ENCODE measurements at places on chromosomes 2 and 18.

- DNase-seq: no peak
Observed at GRCh38 chr2:43412114-43412753, 183.6 kb downstream of the THADA start.

DNA sequence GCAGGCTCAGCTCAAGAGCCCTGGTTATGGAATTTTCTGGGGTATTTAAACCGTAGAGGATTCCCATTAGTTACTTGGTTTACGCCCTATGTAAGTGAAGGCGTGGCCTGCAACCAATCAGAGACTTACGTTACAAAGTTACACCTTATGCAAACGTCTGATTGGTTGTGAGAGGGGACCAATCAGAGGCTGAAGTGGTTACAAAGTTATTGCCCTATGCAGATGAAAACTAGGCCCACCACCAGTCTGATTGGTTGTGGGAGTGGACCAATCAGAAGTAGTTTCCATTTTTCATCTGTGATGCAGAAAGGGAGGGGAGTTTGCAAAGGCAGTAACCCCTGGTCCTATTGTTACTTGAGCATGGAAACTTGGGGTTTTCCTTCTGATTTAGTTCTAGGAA lies 49.1 kb downstream of the DLGAP1 start:
- peak; percentile 27 for DNase-seq

DNA sequence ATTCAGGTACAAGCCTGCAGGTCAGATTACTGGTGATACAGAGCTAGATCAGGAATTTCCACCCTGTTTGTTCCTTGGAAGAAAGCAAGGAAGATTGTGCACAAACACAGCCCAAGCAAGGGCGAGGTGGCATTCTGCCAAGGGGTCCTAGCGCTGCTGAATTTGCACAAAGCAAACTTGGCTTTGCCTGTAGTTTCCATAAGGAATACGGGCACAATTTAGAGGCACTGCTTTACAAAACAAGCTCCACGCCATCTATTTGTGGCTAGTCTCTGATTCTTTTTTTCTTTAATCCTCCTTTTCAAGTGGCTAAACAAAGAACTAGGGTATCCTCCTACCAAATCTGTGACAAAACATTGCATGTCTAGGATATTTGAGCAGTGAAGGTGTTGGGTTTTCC lies 195.5 kb upstream of the ACVR2A start:
- no peak for DNase-seq

DNA sequence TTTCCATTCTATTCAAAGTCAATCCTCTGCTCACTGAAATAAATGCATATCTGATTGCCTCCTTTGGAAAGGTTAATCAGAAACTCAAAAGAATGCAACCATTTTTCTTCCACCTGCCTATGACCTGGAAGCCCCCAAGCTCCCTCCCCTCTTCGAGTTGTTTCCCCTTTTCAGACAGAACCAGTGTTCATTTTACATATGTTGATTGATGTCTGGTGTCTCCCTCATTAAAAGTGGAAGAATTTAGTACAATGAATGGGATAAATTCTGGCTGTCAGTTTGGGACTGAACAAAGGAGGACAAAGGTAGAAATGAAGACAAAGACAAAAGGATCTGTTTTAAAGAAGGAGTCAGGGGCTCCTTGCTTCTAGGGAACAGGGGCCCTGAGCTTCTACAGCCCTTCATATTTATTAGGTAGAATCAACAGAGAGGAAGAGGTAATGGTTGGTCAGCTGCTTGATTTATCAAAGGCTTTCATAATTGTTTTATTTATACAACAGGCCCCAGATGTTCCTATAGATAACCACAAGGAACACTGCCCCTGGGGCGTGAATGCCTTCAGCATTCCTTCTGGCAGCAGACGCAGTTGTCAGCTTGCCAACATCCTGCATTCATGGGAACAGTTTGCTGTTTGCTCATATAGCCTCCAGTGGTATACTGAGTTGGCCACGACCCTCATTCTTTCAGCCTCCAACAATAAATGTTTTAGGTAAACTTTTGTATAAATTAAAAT lies 949.8 kb upstream of the LRATD1 start:
- no peak for DNase-seq

- DNase-seq: no peak
Observed at GRCh38 chr18:35076135-35076924, 35.1 kb downstream of the MAPRE2 start.

- DNase-seq: no peak
Observed at GRCh38 chr2:44839370-44839769, 102.1 kb upstream of the SIX3 start.

DNA sequence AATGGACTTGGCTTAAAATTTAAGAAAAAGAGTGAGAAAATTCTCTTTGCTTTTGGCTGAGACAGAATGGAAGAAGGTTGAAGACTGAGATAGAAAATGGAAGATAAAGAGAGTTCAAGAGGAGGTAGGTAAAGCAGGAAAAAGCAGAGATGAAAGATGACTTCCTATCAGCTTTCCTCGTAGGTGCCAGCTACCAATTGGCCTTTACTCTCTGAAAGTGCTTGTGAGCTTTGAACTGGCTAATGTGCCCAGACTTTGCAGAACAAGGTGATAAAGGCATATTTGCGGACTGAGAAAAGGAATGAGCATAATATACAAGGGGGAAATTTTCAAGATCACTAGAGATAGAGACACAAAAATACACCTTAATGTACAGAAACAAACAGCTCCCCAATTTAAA lies 54.7 kb upstream of the UBE2E3 start:
- DNase-seq: no peak

- no peak for DNase-seq
Observed at GRCh38 chr18:39453882-39454281, 1888.3 kb upstream of the CELF4 start.

DNA sequence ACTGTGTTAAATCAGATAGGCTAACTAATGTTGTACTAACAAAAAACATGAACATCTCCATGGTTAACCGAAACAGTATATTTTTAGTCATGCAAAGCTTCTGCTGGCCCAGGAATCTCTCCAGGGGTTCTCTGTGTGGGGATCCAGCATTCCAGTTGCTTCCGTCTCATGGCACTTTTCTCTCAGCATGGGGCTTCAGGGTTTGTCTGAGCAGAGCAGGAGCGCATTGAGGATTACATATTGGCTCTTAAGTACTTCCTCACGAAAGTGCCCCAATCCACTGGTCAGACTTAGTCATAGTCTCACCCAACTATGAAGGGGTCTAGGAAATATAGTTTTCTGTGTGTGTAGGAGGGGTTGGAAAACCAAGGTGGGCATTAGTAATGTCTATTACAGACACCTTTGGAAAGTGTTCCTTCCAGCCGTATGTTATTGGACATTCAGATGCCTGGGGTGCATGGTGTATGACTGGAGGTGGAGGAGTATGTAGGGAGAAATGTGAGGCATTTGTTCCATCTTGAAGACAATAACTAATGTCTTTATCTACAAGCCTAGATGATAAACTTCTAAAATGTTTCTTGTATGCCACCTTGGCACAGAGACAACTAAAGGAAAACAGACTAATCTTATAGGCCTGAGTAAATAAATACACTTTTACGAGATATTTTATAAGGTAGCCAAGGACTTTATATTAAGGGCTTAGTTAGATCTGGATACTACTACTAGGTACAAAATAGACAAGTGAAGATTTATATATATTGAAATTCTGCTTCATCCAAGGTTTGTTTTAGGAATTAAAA lies 123.8 kb upstream of the ZEB2 start:
- DNase-seq: peak; percentile 14

GRCh38 chr2:82007071-82007664 lies 1702.6 kb upstream of the LRRTM1 start:
- DNase-seq: no peak

- DNase-seq: no peak
Observed at GRCh38 chr2:24594283-24594682, 103.2 kb downstream of the NCOA1 start.

GRCh38 chr18:26700728-26701127 lies 152.4 kb upstream of the KCTD1 start:
- no peak for DNase-seq

GRCh38 chr2:200693836-200694470 lies 108.1 kb downstream of the AOX1 start:
- no peak for DNase-seq

DNA sequence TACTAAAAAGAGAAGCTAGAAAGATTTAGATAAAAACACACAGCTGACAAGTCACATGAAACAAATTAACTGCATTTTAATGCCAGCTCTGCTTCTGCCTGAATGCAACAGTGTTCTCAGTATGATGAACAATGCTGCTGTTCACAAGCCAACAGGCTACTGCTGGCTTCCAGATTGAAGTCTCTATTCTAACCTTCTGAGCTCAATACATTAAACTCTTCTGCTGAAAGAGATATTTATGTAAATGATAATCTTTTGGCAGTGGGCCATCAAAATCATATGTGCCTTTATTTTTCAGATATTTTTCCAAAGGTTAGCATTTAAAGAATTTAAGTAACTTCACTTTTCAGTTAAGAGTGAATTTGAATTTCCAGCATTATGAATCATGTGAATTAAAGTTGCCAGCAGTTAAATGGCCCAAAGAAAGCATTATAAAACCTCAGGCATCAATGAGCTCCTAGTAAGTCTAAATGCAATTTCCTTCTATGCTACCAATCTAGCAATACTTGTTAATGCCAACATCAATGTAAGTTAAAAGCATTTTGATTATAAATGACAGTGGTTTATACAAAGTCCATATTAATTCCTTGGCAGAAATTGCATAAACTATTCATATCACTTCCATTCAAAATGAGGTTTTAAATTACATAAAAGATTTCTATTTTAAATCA lies 72.4 kb downstream of the ID2 start:
- no peak for DNase-seq

- no peak for DNase-seq
Observed at GRCh38 chr2:65639156-65639864, 206.9 kb upstream of the SPRED2 start.

- DNase-seq: no peak
Observed at GRCh38 chr2:112924821-112925220, 13.9 kb downstream of the IL37 start.

DNA sequence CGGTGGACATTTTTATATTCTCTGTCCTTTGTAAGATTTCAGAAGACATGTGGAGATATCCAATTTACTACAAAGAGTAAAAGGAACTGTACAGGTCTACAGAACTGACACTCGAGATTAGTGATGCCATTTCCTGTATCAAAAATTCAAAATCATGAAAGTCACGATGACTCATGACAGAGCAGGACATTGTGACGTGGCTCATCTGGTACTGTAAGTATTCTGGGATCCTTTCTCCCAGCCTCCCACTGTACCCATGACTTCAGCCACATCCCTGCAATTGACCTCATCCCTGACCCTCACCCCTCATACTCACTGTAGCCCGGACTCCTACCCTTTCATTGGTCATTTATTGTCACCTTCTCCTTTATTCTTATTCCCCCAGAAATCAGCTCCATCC lies 736.5 kb downstream of the EPHA4 start:
- no peak for DNase-seq

DNA sequence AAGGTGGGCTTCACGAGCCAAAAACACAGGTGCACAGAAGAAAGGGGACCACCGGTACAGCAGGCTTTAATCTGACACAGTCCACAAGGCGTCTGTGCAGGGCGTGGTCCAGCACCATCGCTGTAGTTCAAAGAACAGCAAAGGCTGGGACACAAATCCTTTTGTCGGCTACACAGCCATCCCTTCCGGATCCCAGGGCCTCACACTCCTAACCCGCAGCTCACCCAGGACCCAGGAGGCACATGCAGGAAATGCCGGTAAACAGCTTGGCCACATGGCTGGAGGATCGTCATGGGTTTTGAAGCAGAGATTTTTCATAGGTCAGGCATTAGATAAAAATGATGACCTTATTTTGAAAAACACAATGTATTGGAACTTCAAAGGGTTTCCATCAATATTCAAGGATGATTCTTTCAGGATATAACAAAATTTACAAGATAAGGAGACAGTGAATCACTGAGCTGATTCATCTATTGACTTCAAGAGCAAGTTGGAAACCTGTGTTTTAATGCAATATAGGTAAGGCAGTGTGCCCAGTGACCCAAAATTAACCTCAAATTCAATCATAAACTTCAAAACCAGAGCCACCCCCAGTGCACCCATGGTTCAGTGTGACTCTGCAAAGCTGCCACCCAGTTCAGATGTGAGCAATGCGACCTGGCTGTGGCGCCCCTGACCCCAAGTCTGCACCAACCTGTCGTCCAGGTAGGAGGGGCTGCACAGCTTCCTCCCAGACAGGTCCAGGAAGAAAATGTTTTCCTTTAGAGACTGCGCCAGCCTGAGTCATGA lies 74.4 kb downstream of the TMEM18 start:
- no peak for DNase-seq

DNA sequence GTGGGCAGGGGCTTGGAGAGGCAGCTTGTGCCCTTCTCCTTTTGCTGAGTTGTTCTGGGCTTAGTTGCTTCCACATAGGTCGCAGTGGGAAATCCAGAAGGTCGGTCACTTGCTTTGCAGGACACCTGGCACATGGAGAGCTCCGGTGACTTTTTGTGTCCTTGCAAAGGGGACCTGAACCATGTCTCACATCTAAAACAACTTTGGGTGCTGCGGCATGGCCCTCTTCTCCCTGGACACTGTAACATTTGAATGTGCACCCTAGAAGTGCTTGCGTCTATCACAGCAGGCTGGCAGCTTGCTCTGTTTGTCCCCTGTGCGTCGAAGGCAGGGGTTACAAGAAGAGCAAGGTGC lies 189.9 kb upstream of the TWIST2 start:
- no peak for DNase-seq

GRCh38 chr2:30412047-30412683 lies 34.9 kb upstream of the LCLAT1 start:
- no peak for DNase-seq

- no peak for DNase-seq
Observed at GRCh38 chr2:180202467-180202951, 195.4 kb upstream of the CWC22 start.

DNA sequence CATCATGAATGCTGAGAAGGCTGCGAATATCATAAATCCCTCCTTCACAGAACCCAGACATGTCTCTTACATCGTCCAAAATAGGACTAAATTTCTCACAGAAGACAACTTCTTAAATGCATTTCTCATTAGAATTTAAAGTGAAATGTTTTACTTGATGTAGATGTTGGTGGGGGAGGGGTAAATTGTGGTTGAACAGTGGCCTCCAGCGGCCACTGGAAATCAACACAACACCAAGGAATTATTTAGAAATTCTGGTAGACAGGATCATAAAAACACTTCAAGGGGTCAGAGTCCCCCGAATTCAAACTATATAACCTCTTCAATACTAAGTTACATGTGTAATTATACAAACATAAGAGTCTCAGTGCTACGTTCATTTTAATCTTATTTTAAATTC lies 135.9 kb downstream of the ABCA12 start:
- DNase-seq: peak; percentile 88

DNA sequence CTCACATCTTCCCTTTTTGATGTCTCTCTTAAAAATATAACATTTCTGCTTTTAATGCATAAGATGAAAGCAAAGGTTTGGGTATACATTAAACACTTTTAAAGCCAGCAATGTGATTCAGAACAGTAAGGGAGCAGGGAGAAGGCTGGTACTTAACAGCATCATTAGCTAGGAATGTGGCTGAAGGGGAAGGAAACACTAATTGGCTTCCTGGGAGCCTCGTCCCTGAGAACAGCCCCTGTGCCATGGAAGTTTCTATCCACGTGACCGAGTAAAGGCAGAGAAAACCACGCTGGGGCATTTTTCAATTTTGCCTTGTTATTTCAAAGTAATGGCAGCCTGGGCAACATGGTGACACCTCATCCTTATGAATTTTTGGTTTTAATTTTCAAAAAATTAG lies 109.2 kb upstream of the GPC1 start:
- peak; percentile 7 for DNase-seq
